GM23338 (cell line): ENCODE measurements at places on chromosomes 4 and X. TPM values are rescaled to one million over a fixed set of nuclear protein-coding genes. Genes with fewer than 3 reads are reported as not detected.

DNA sequence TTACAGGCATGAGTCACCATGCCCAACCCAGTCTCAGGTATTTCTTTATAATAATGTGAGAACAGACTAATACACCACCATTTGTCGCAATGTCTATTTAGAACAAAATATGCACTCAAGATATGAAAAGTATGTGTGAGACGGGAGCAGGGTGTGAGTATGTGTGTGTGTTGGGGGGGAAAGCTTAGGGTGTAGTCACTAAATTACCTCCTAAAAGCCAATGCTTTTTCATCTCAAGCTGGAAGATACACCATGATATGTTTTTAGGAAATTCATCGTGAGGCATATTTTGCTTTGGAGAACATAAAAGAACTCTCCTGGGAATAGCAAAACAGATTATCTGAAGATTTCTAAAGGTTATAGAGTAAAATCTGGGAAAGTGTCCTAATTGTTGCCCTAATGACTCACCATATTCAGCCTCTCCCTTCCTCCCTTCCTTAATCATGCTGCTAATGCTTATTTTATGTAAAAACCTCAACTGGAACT is 262.7 kb downstream of the PDHA2 start:
- no peak overlapping the region for H3K4me3 ChIP-seq
- H3K4me1 ChIP-seq: no peaks in the 10 kb centered on the region
- no peak for DNase-seq
- no peaks in the 10 kb centered on the region for H3K27me3 ChIP-seq
- no peak overlapping the region for H3K27ac ChIP-seq
- H3K36me3 ChIP-seq: no peaks in the 10 kb centered on the region

DNA sequence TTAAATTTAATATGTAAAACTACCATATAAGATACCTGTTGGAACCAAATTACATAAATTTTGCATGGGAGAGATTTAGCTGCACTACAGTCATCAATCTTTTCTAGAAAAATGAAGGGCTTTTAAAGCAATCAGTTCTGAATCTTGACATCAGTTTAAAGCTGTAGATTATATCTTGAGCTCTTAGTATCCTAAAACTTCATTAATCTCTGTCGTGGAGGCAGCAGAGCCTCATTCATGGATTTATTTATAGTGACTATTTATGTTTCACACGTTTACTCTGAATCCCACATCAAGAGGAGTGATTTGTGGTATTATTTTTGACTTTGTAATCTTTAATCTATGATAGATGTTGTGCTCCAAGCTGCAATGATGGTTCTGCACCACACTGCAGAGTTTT is 175.9 kb downstream of the PDGFC start:
- no peak for DNase-seq
- no peaks in the 10 kb centered on the region for H3K36me3 ChIP-seq
- H3K27me3 ChIP-seq: no peaks in the 10 kb centered on the region

DNA sequence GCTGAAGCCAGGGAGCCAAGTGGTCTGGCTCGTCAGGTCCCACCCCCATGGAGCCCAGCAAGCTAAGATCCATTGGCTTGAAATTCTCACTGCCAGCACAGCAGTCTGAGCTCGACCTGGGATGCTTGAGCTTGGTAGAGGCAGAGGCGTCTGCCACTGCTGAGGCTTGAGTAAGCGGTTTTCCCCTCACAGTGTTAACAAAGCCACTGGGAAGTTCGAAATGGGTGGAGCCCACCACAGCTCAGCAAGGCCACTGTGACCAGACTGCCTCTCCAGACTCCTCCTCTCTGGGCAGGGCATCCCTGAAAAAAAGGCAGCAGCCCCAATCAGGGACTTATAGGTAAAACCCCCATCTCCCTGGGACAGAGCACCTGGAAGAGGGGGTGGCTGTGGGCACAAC is 353.8 kb downstream of the NAP1L3 start:
- H3K27ac ChIP-seq: no peak overlapping the region
- no peaks in the 10 kb centered on the region for H3K4me1 ChIP-seq
- peak; percentile 1 for DNase-seq
- H3K4me3 ChIP-seq: no peak overlapping the region

DNA sequence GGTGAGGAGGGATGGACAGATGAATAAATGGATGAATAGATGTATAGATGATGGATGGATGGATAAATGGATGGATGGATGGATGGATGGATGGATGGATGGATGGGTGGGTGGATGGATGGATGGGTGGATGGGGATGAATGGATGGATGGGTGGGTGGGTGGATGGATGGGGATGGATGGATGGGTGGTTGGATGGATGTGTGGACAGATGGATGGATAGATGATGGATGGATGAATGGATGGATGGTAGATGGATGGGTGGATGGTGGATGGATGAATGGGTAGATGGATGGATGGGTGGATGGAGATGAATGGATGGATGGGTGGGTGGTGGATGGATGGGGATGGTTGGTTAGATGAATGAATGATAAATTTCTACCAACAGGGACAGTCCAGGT is 207.0 kb upstream of the PSAPL1 start:
- no peak overlapping the region for H3K4me3 ChIP-seq
- DNase-seq: no peak
- H3K27me3 ChIP-seq: no peaks in the 10 kb centered on the region

DNA sequence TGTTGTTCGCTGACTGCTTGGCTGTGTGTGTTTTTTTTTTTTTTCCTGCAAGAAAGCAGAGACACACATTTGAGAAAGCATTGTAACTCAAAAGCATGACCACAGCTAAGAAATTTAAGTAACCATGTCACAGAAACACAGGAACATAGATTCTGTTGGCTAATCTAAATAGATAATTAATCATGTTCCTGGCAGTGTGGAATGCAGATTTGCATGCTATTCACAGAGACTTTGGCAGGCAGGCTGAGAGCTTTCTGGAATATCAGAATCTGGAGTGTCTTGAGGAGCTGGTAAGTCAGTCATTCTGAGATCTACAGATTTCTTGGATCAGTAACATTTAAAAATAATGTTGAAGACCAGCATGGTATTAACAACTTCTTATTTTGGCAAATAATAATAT is 33.2 kb upstream of the SMS start:
- H3K4me1 ChIP-seq: peaks cover 18% of the 10 kb centered on the region
- H3K27me3 ChIP-seq: no peaks in the 10 kb centered on the region
- H3K4me3 ChIP-seq: no peak overlapping the region
- no peak overlapping the region for H3K27ac ChIP-seq
- H3K36me3 ChIP-seq: no peaks in the 10 kb centered on the region
- no peak for DNase-seq

- DNase-seq: no peak
- H3K4me1 ChIP-seq: peaks cover 5% of the 10 kb centered on the region; the same call in 1 of the 2 replicates
- no peaks in the 10 kb centered on the region for H3K27me3 ChIP-seq
- no peak overlapping the region for H3K27ac ChIP-seq
- no peaks in the 10 kb centered on the region for H3K36me3 ChIP-seq
Observed at GRCh38 chr4:2256781-2257191, 5.1 kb downstream of the MXD4 start.

DNA sequence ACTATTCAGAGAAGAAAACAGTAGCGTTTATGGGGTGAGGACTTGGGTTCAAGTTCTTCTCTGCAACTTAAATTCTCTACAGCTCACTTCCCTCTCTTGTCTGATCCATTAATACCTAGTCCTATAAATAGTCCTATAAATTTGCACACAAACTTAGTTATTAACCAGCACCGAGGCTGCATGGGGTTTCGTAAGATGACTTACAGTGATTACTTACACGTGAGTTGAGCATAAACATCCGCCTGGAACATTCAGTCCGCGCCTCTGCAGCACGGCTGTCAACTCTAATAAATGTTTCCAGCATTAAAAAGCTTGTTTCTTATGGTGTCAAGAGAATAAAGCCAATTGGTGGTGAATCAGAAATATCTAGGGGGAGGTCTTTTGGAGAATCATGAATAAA is 103.0 kb upstream of the ENPP6 start:
- no peaks in the 10 kb centered on the region for H3K4me1 ChIP-seq
- no peaks in the 10 kb centered on the region for H3K36me3 ChIP-seq
- no peaks in the 10 kb centered on the region for H3K27me3 ChIP-seq
- no peak for DNase-seq

The SMR3B gene
- not detected in 2 replicates for total RNA-seq

The CLCN4 gene
- total RNA-seq: 4.9 and 5.0 TPM in 2 replicates

The SCOC gene
- total RNA-seq: 47.2 and 57.3 TPM in 2 replicates

DNA sequence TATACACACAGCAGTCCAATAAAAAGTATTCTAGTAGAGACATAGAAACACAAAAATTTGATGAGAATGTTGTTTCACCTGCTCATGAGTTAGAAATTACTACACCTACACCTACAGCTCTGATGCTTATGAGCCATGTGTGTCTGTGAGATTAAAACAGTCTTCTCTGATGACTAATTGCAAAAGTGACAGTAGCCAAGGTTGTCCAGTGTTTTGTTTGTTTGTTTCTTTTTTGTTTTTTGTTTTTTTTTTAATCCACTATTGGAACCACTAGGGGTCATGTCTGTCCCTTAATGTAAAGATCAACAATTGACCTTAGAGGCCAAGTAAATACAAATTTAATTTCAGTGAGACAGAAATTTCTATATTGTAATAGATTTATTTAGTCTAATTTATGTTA is 423.1 kb downstream of the TEX13C start:
- H3K4me3 ChIP-seq: no peak overlapping the region
- no peak for DNase-seq
- no peaks in the 10 kb centered on the region for H3K4me1 ChIP-seq

The POLA1 gene
- total RNA-seq: 32.0 and 36.6 TPM in 2 replicates

DNA sequence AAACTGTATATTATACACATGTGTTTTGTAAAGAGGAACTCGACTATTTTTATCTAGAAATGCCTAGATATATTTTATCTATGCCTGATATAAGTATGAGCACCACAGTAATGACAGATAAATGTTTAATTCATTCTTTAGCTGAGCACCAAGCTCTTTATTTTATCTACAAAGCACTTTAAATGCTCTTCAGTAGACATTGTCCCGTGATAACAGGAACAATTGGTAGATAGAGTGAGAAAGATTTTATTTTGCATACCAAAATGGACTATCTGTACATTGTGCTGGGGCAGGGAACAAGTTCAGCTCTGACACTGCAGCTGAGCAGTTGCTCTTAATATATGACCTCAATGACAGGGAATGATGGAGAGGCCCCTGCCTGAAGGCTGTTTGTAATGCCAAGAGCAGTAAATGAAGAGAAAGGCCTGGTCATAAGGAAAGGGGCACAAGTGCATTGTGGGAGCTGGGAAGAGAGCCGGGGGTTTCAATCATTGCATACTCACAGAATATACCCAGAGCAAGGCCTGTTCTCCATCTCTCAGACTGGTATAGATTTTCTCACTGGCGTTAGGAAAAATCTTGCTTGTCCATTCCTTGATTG is 57.3 kb downstream of the SEPTIN11 start:
- H3K27ac ChIP-seq: peak overlapping the region; percentile 87; the same call in 1 of the 2 replicates
- peaks cover 48% of the 10 kb centered on the region for H3K4me1 ChIP-seq
- no peak for DNase-seq
- H3K36me3 ChIP-seq: peaks cover 8% of the 10 kb centered on the region; the same call in 1 of the 2 replicates
- no peaks in the 10 kb centered on the region for H3K27me3 ChIP-seq

The UBE2D3 gene
- 470 and 498 TPM in 2 replicates for total RNA-seq

The PRSS12 gene
- 7.5 and 12.9 TPM in 2 replicates for total RNA-seq

GRCh38 chr4:185399466-185399865 is 2.8 kb downstream of the ANKRD37 start:
- H3K27ac ChIP-seq: no peak overlapping the region
- no peaks in the 10 kb centered on the region; the same call in 1 of the 2 replicates for H3K36me3 ChIP-seq
- DNase-seq: no peak

The DCAF8L1 gene
- not detected in 2 replicates for total RNA-seq

DNA sequence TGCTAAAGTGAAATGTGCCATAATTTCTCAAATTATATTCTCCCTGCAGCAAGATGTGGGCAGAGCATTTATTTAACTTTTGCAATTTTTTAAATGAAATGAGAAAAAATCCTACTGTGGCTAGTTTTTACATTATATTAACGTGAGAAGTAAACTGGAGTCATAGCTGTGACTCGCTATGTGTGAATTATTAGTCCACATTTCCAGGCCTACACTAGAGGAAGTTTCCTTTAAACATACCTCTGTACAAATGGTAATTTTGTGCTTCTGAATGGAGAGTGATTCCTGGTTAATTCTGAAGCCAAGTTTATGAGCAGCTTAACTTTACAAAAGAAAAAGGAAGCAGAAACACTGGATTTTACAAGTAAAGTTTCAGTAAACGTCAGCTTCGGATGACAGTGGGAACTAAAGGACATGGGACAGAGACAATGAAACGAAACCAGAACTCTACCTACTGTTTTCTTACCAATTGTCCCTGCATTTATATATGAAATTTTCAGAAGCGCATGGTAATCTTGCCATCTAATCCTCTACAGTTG is 72.4 kb downstream of the FBXO8 start:
- no peak overlapping the region for H3K27ac ChIP-seq
- peaks cover 79% of the 10 kb centered on the region for H3K27me3 ChIP-seq
- H3K4me1 ChIP-seq: peaks cover 33% of the 10 kb centered on the region
- H3K4me3 ChIP-seq: no peak overlapping the region
- H3K36me3 ChIP-seq: no peaks in the 10 kb centered on the region

DNA sequence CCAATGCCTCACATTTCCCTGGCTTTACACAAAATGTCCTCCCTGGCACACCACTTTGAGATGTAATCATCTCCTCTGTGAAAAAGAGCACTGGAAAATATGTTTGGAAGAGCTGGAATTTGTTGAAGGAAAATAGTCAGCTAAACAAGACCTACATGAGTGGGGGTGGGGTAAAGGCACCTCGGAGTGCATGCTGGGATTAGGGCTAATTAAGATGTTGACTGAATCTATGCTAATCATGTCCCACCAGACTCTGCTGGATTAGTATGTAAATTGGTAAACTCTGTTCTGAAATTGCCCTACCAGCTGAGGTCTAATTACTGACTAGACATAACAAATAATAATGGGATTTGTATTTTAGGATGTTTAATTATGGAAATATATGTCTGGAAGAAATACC is 46.8 kb upstream of the MID1 start:
- no peaks in the 10 kb centered on the region for H3K36me3 ChIP-seq
- no peak overlapping the region for H3K27ac ChIP-seq
- DNase-seq: no peak
- H3K27me3 ChIP-seq: no peaks in the 10 kb centered on the region

GRCh38 chrX:2662586-2662985 is 28.5 kb upstream of the CD99 start:
- no peak for DNase-seq
- no peak overlapping the region for H3K4me3 ChIP-seq
- no peak overlapping the region for H3K27ac ChIP-seq
- no peaks in the 10 kb centered on the region for H3K27me3 ChIP-seq
- no peaks in the 10 kb centered on the region for H3K36me3 ChIP-seq
- H3K4me1 ChIP-seq: 0 out of 2 replicates have a peak, but pooled peaks cover 7% of the 10 kb centered on the region

The UGT2B7 gene
- total RNA-seq: not detected in 2 replicates

DNA sequence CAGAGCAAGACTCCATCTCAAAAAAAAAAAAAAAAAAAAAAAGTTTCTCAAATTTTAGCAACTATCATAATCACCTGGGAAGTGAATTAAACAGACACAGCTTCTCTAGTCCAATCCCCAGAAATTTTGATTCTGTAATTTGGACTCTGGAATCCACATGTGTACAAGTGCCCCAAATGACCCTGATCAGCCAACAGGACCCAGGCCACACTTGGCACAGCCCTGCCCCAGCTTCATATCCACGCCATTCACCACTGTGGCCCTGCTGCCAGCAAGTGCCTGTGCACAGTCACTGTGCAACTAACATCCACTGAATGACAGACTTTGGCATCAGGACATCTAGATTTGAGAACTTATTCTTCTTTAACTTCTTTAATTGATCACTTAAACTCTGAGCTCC is 14.1 kb upstream of the CXCL13 start:
- peaks cover 9% of the 10 kb centered on the region; the same call in 1 of the 2 replicates for H3K4me1 ChIP-seq
- no peak overlapping the region for H3K4me3 ChIP-seq
- DNase-seq: no peak

The ADH1B gene
- not detected in 2 replicates for total RNA-seq
